ENCODE measurements at places on chromosomes 1 and 21. TPM values are rescaled to one million over a fixed set of nuclear protein-coding genes. Genes with fewer than 3 reads are reported as not detected.

Gene RXFP4
- polyA plus RNA-seq = 1.9 TPM

Gene SYNJ1
- 2.0 TPM for polyA plus RNA-seq

Gene ELOVL1
- 77.4 TPM for polyA plus RNA-seq

Gene KLHDC7A
- polyA plus RNA-seq = 0.15 TPM

Data from HepG2 (cell line).